ENCODE measurements at places on chromosomes 4 and X.

- no peak for DNase-seq
Measured at GRCh38 chrX:136493011-136493410, 4.4 kb upstream of the HTATSF1 start.

DNA sequence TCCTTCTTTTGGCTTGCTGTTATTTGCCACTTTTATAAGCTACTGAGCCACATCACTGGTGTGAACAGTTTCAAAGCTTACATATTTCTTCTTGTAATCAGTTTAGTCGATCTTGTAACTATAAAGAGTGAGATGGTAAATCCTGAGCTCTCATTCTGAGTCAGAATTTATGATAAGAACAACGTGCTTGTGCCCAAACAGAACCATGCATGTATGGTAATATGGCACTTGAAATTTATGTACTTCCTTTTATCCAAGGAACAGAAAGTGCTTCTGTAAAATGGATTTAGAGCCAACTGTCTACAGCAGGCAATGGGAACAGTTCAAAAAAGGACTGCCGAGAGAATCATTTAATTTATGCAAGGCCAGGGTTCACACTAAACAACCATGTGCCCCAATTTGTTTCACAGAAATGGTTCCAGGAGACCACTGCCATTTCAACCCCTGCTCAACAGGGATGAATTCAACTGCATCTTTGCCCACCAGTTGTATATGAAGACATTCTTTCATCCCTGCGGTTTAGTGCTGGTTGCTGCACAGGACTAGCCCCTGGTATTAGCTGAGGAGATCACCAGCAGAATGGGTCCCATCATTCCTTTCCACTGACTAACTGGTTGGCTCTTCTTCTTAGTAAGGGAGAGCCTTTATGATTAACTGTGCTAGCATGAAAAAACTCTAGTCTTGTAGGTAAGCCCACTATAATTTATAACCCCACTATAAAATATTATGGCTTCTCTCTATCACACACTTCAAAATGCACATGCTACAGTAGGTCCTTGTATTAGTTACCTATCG is 162.9 kb upstream of the PGRMC2 start:
- no peak for DNase-seq

DNA sequence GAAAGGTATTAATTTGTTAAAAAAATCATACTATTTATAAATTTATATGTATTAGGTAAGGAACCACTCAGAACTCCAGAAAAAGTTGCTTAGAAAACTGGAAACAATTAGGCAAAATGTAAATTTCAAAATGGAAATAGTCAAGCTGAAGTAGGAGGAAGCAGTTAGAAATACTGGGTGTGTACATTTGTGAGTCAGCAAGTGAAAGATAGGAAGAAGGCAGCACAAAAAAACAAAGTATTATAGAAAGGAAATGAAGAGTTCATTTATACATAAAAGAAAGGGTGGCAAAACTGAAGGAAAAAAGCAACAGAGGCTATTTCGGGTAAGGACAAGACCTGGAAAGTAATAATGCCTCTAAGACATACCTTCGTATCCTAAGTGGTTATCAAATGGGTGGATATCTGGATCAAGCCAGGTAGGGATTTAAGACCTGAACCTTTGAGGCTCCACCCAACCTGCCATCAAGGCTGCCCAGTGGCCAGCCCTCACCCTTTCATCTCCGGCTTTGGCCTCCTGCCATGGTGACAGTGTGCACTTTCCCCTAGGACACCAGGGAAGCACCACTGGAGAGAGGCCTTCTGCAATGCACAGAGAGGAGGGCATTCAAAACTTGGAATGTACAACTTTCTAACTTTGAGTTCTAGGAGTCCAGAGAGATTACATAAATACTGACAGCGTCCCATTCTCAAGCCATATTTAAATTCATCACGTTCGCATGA is at the start of gene LRRC66:
Gene LRRC66, minus strand, starts transcription at position 428 of the 722 bp plus-strand sequence. CDS start 2,750 bp downstream, outside the sequence.
- no peak for DNase-seq

- DNase-seq: no peak
Measured at GRCh38 chr4:73891739-73892405, 22.7 kb downstream of the CXCL1 start.

DNA sequence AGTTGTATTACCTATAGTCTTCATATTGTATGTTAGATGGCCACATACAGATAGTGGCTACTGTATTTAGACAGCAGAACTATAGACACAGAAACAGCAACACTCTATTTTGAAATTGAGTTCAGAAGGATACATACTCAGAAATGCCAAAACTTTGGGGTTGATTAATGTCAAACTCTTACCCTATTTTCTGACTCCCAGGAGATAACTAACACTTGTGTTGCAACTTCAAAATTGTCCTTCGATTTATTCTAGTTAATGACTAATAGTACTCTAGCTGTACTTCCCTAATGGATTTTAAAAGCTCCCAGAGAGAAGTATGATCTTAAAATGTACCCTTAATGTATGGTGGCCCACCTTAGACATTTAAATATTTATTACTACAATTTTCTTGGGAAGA is 229.9 kb upstream of the UGT8 start:
- no peak for DNase-seq

GRCh38 chr4:2348786-2349185 is 69.7 kb downstream of the ZFYVE28 start:
- no peak for DNase-seq

DNA sequence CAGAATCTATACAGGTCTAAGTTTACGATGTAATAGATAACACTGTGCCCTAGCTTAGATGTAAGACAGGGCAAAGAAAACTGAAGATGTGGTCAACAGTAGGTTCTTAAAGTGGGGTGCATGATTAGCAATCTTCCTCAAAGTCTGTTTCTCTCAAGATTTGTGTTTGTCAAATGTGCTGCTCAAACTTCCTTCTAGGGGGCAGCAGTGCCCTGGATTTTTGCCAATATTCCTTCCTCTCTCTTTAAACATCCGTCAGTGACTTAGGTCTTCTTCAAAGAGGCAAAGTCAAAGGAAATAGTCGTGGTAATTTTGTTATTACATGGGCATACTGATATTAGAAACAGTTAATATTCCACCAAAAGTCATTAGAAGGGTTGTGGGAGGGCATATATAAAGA is 4.2 kb upstream of the PDHA2 start:
- DNase-seq: no peak

GRCh38 chr4:161577579-161578301 is 586.1 kb downstream of the FSTL5 start:
- no peak for DNase-seq

- no peak for DNase-seq
Measured at GRCh38 chr4:46484881-46485280, 95.0 kb upstream of the GABRA2 start.

DNA sequence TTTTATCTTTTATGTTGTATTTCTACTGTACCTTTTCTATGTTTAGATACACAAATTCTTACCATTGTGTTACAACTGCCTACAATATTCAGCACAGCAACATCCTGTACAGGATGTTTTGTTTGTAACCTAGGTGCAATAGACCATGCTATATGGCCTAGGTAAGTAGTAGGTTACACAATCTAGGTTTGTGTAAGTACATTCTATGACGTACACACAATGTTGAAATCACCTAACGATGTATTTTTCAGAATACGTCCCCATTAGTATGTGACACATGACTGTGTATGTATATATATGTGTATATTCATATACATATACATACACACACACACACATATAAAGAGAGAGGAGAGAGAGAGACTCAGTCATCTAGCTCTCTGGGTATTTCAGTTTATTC is 103.5 kb downstream of the CLNK start:
- no peak for DNase-seq

DNA sequence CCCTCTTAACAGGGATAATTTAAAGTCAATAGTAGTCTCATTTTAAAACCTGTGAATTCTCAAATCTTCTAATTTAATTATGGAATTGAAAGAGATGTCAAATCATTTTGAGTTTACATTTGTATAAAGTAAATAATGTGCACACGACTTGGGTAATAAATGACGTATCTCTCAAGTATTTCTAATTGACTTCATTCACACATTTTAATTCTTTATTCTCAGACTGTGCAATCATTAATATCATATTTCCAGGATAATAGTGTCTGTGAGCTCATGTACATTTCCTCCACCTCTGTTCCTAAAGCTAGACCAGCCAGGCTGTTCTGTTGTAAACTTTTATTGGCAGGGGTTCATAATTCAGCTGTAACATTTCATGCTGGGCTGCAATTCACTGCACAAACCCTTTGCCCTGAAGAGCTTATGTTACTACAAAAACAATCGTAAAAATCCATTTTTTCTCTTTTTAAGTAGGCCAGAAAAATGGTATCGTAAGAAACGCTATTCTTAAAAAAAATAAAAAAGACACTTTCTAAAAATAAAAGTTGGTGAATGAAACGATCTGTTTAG is 1103.1 kb upstream of the TENM3 start:
- DNase-seq: no peak

GRCh38 chr4:80071604-80072227 is 1.3 kb downstream of the ANTXR2 start:
- no peak for DNase-seq

GRCh38 chr4:2852481-2852921 is 8.9 kb downstream of the ADD1 start:
- DNase-seq: no peak

GRCh38 chrX:138128027-138128671 is 562.2 kb downstream of the ZIC3 start:
- DNase-seq: no peak

GRCh38 chr4:56247646-56248045 is 139.6 kb downstream of the AASDH start:
- DNase-seq: no peak

GRCh38 chrX:14673236-14673635 is 143.9 kb downstream of the GLRA2 start:
- DNase-seq: no peak

GRCh38 chr4:146490106-146490505 is 31.6 kb downstream of the SLC10A7 start:
- DNase-seq: no peak

- DNase-seq: no peak
Measured at GRCh38 chrX:2897311-2897689, 31.8 kb downstream of the ARSD start.

DNA sequence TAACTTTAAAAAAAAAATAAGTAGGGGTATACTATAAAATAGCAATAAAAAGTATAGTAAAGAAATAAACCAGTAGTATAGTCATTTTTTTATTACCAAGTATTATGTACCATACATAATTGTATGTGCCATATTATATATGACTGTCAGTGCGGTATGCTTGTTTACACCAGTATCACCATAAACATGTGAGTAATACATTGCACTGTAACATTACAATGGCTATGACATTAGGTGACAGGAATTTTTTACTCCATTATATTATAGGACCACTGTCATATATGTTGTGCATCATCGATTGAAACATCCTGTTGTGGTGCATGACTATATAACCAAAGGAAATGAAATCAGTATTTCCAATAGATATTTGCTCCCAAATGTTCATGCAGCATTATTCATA is 176.9 kb upstream of the ARHGAP24 start:
- DNase-seq: no peak

Data from SIG-M5 (cell line).